ENCODE measurements at places on chromosomes 4 and X.

- DNase-seq: no peak
These were observed 57.0 kb downstream of the DCLK2 start for GRCh38 chr4:150135134-150135772.

DNA sequence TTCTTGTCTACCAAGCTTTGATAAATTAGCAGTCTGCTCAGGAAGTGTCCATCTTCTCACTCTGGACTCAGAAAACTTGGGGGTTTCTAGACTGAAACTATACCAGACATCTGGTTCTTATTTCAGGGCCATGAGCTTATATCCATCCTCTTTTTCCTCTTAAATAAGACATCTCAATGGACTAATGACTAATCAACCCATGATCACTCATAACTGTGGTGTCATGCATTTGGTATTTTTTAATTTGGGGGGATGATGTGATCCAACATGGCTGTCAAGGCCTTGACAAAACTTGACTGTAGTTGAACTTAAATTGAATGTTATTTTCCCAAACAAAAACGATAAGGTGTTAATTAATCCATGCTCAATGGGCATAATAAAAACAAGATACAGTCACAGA, 87.8 kb downstream of the GPRASP3 start:
- no peak for DNase-seq

GRCh38 chr4:168908093-168908492, 102.0 kb downstream of the CBR4 start:
- DNase-seq: no peak

- peak; percentile 60 for DNase-seq
These were observed 48.5 kb downstream of the PRPS1 start for GRCh38 chrX:107676559-107677378.

DNA sequence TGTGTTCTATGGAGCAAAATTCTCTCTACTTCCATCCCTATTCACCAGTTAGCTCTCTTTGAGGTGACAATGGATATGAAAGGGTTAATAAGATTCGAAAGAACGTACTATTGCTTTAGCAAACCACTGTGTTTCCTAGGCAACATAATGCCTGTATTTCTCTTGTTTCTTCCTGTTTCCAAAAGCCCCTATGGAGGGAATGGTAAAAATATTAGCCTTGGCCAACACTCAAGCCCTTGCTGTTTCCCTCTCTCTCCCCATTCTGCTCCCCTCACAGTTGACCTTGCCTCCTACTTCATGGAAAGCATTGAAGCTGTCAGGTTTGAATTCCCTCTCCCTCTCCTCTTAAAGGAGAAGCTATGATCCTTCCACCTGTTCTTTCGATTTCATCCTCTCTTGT, 9.6 kb upstream of the PGRMC1 start:
- no peak for DNase-seq

DNA sequence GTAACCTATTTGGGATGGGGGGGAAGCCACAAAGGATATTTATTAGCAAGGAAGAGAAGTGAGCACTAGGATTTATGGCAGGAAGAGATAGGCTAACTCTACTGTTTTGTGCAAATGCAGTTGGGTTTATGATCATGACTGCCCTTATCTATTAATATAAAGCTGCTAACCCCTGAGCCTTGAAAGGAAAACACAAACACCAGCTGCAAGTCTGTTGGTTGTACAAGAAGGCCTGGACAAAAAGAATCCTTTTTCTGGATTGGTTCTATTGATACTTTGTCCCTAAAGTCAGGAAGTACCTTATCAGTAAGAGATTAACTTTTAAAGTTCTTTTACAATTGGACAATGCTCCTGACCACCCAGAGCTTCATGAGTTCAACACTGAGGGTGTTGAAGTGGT, 188.8 kb downstream of the LRBA start:
- no peak for DNase-seq

GRCh38 chr4:187204389-187204918, 480.8 kb upstream of the FAT1 start:
- no peak for DNase-seq

GRCh38 chr4:2744576-2745270, 11.4 kb downstream of the TNIP2 start:
- no peak for DNase-seq

GRCh38 chr4:27873596-27873995, 1013.0 kb downstream of the STIM2 start:
- no peak for DNase-seq

GRCh38 chr4:82500435-82501153, 61.2 kb downstream of the TMEM150C start:
- DNase-seq: no peak

DNA sequence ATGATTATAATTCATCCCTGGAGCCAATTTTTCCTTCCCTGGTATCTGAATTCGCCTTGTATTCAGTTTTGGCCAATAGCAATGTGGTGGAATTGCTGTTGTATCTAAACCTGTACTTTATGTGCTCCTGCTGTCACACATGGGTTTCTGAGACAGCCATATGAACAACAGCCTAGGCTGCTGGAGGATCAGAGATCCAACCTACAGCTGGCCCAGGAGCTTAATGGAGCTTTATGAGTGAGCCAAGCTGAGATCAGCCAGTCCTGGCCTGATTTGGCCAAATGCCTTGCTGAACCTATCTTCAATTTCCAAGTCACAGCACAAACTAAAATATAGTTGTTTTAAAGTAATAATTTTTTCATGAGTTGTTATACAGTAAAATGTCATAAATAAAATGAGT, 1071.5 kb downstream of the PCDH7 start:
- DNase-seq: no peak

- DNase-seq: no peak
These were observed 2.4 kb upstream of the GPR82 start for GRCh38 chrX:41721590-41721989.

- DNase-seq: no peak
These were observed 5.2 kb downstream of the NLGN4X start for GRCh38 chrX:6223516-6223915.

DNA sequence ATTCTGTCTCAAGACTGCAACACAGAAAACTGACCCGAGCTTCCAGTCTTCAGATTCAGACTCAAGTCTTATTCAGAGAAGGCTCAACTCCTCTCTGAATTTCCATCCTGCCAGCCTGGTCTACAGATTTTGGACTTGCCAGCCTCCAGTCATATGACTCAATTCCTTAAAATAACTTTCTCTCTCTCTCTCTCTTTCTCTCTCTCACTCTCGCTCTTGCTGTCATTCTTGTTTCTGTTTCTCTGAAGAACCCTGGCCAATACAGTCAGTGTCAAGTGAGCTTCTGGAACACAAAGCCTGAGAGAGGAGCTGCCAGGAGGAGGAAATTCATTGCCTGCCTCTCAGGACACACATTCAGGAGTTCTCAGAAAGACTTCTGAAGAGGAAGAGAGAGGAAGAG, 154.9 kb downstream of the PARM1 start:
- DNase-seq: no peak

- DNase-seq: no peak
These were observed at the start of gene TKTL1 for GRCh38 chrX:154295664-154296310. TSS of gene TKTL1 (plus strand) at chrX:154295795. CDS start at chrX:154295860, 65 bp downstream.

DNA sequence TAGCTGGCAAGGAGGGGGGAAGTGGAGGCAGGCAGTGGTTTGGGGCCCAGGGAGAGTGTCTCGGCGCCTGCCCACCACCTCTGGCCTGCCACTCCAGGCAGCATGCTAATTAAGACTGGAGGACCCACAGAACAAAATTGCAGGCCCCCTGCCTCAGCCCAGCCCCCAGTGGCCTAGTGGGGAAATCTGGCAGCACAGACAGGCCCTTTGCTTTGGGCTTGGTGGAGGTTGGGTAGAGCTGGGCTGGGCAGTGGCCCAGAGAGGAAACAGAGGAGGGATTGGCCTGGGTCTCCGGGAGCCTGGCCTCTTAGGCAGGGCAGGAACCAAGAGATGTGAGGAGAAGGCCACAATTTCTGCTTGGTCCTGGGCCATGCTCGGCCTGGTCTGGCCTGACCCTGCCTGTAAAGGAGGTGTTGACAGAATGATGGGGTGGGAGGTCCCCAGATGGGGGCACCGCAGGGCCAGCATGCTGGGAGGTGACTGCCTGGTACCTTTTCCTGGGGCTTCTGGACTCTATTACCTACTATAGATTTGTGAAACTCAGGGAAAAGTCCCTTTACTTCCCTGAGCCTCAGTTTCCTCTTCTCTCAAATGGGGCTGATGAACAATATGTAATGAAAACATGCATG, 92.4 kb upstream of the PJA1 start:
- DNase-seq: no peak

- no peak for DNase-seq
These were observed 47.9 kb downstream of the HTRA3 start for GRCh38 chr4:8317474-8317873.

All from CD4-positive, alpha-beta T cell treated with Interleukin-17A for 4 hours (primary cell).